Activated naive CD8-positive, alpha-beta T cell treated with anti-CD3 and anti-CD28 coated beads, Interleukin-2, amount 10 ng/mL, durations not matched to agents 7 days and 5 days (primary cell): ENCODE measurements at places on chromosomes 6 and 20. TPM values are rescaled to one million over a fixed set of nuclear protein-coding genes. Genes with fewer than 3 reads are reported as not detected.
A peak's percentile ranks its signal among the peaks of the same experiment; 100 is the strongest.

DNA sequence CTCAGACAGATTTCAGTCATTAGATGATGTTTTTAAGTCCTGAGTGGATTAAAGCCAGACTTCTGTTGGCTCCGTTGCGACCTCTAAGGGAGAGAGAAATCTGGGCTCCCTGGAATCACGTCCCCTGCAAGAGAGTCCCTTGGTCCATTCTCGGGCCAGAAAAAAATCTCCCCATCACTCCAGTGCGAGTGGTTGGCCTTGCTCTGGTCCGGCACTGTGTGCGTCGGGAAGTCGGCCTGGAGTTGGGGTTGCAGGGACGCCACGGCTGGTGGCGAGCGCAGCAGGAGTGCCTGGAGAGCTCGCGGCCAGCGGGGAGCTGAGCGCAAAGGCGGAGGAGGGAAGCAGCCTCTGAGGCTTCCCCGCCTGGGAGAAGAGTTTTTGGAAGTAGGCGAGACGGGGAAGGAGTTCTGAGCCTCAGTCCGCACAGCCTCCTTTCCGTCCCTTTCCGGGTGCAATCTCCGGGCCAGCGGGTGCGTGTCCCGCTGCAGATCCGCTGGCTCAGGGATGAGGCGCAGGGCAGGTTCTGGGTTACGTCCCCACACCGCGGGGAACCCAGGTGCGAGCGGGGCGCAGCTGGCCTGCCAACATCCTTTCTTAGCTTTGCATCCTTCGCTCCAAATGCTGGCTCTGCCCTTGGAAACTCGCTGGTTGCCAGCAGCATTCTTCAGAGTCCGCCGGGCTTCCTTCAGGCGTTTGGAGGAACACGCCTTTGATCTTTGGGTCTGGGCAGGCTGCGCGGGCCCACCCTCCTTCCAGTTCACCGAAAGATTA is 6.8 kb downstream of the TCF21 start:
- H3K27ac ChIP-seq, result no peak overlapping the region
- peaks cover 80% of the 10 kb centered on the region for H3K27me3 ChIP-seq
- H3K4me1 ChIP-seq, result peaks cover 11% of the 10 kb centered on the region
- DNase-seq, result no peak
- no peaks in the 10 kb centered on the region for H3K36me3 ChIP-seq
- no peak overlapping the region for H3K4me3 ChIP-seq

DNA sequence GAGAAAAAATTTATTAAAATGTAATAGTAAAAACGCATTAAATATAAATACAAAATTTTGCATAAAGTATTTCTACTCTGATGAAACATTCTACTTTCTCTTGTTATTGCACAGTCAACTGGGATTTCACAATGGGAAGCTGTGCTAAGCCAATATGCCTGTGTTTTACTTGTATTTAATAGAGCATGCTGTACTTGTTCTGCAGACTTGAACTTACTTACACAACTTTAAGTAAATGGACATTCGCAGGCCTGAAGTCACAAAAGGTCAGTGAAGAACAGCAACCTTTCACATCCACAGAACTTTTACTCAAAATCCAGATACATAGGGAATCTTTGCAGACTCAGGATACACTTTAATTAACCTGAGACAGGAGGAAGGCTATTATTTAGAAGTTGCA is 409.5 kb downstream of the BTBD3 start:
- H3K27me3 ChIP-seq, result no peaks in the 10 kb centered on the region
- H3K27ac ChIP-seq, result no peak overlapping the region
- no peaks in the 10 kb centered on the region for H3K4me1 ChIP-seq

GRCh38 chr6:129113637-129114036 is 230.7 kb downstream of the LAMA2 start:
- H3K4me3 ChIP-seq, result no peak overlapping the region
- no peak overlapping the region for H3K27ac ChIP-seq
- peaks cover 2% of the 10 kb centered on the region for H3K27me3 ChIP-seq
- no peak for DNase-seq
- H3K4me1 ChIP-seq, result no peaks in the 10 kb centered on the region
- H3K36me3 ChIP-seq, result no peaks in the 10 kb centered on the region

DNA sequence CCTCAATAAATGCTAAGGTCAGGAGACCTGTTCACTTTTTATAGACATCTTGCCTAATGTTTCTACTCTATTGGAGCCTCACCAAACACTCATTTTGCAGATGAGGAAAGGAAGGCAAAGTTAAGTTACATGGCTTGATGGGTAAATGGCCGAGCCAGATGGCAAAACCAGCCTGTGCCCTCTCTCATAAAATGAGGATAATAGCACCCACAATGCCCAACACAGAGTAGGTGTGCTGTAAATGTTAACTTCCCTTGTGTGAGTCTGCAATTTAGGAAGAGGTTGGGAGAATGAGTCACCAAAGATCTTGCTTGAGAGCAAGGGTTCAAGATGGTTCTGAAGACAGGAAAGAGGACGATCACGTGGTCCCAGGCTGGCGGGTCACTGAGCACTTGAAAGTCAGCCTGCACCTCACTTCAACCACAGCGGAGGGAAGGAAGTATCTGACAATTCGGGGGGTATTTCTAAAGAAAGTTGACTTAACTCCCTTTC is 3.3 kb downstream of the KCNK5 start:
- DNase-seq, result peak; percentile 68
- peak overlapping the region; percentile 85 for H3K4me3 ChIP-seq
- no peaks in the 10 kb centered on the region for H3K27me3 ChIP-seq
- peaks cover 69% of the 10 kb centered on the region for H3K4me1 ChIP-seq
- H3K27ac ChIP-seq, result peak overlapping the region; percentile 96

DNA sequence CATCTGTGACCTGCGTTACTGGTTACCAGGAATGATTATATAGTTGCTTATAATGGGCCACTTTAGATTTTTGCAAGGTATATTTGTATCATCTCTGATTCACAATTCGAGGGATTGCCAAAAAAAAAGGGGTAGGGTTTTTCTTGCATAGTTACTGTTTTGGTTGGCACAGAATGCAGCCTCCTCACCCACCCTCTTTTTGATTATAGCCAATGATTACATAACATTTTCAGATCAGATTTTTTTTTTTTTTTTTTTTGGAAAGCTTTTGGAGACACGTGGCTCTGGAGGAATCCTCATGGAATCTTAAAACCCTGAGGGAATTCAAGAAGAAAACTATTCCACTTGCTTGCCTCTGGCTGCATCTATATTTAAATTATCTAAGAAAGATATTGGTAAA is 53.7 kb downstream of the UST start:
- peaks cover 10% of the 10 kb centered on the region for H3K27me3 ChIP-seq
- H3K36me3 ChIP-seq, result no peaks in the 10 kb centered on the region
- H3K4me1 ChIP-seq, result no peaks in the 10 kb centered on the region
- no peak overlapping the region for H3K27ac ChIP-seq
- H3K4me3 ChIP-seq, result no peak overlapping the region

- no peak for DNase-seq
- H3K36me3 ChIP-seq, result peaks cover 67% of the 10 kb centered on the region
- no peak overlapping the region for H3K4me3 ChIP-seq
- no peaks in the 10 kb centered on the region for H3K4me1 ChIP-seq
- H3K27me3 ChIP-seq, result no peaks in the 10 kb centered on the region
Observed at GRCh38 chr6:20433321-20433720, 31.6 kb downstream of the E2F3 start.

DNA sequence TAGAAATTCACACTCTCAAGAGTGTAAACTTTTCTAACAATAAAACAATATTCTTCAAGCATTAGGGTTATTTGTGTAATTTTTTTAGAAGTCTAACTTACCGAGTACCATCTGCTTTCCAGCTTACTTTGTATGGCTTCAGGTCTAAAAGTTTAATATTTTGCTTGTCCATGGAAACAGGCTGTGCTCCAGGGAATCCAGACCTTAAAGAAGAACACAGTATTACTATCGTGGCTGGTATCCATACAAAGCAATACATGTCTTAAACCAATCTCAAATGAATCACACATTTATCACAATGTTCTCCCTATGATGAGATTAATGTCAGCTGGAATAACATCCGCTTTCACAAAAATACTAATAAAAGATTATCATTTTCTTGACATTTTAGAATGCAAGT is 73.0 kb downstream of the RNGTT start:
- no peak overlapping the region for H3K27ac ChIP-seq
- DNase-seq, result no peak
- H3K4me3 ChIP-seq, result no peak overlapping the region
- H3K4me1 ChIP-seq, result no peaks in the 10 kb centered on the region
- H3K36me3 ChIP-seq, result peaks cover 24% of the 10 kb centered on the region

DNA sequence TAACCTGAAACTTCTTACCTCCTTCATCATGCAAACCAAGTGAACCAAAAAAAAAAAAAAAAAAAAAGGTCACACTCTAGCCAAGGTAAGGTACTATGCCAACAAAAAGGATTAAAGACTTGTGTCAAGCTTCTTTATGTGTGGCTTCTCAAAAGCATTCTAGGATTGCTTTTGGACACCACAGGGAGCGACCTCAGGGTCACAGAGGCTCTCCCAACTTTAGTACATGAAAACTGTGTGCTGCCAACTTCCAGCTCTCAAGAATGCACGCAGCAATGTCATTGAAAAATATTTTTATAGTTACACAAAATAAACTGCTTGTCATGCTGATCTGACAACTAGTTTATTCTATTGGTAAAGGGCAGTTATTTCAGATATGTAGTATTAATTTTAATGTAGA is 243.8 kb downstream of the PLCB1 start:
- DNase-seq, result no peak
- H3K4me1 ChIP-seq, result no peaks in the 10 kb centered on the region
- H3K27me3 ChIP-seq, result peaks cover 2% of the 10 kb centered on the region

DNA sequence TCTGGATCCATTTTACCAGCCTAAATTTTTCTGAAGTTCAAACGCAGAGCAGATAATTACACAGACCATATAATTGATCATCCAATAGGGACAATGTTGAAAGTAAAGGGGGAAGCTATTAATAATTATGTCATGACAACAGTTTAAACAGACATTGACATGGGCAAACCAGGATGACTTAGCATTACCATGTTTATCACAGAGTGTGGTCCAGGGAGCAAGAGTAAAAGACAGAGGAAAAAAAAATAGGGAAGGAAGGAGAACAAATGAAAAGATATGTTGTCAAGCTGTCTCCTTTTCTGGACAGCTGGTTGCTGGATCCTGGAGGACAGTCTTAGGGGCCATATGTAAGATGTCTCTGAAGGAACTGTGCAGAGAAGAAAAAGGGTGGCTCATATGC is 69.4 kb upstream of the FBXL4 start:
- no peak overlapping the region for H3K4me3 ChIP-seq
- peaks cover 6% of the 10 kb centered on the region for H3K4me1 ChIP-seq
- H3K36me3 ChIP-seq, result no peaks in the 10 kb centered on the region
- H3K27ac ChIP-seq, result no peak overlapping the region
- DNase-seq, result no peak

The OOEP gene
- total RNA-seq, result 1.1 TPM

The GPSM3 gene
- 260 TPM for total RNA-seq

The MUC22 gene
- total RNA-seq, result not detected

The MED20 gene
- 21.4 TPM for total RNA-seq
